ENCODE measurements at places on chromosomes 7 and 10. TPM values are rescaled to one million over a fixed set of nuclear protein-coding genes. Genes with fewer than 3 reads are reported as not detected.

- DNase-seq, result no peak
These were observed 139.1 kb upstream of the CTBP2 start for GRCh38 chr10:125299461-125299860.

DNA sequence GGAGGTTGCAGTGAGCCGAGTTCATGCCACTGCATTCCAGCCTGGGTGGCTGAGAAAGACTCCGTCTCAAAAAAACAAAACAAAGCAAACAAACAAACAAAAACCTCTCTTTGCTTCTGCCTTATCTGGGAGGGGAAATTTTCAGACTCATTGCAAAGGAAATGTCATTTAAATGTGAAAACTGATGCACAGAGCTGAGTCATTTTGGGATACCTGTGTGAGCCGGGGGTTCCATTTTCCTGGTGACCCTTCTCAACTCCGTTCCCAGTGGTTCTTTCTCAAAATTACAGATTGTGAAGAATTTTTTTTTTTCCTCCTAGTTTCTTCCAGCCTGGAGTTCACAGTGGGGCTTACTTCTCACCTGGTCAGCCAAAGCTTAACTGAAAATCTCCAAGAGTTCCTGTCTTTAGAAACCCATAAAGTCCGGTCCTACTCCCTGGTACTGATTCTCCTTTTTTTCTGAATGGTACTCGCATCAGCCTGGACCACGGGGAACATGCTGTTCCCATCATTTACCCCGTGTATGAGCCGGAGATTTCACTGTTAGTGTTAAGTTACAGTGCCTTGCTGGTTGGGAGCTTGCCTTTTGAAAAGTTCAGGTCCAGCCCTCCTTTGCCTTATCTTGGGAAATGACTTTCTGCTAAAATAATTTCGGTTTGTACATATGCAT is 56.9 kb downstream of the RBM20 start:
- DNase-seq, result no peak

DNA sequence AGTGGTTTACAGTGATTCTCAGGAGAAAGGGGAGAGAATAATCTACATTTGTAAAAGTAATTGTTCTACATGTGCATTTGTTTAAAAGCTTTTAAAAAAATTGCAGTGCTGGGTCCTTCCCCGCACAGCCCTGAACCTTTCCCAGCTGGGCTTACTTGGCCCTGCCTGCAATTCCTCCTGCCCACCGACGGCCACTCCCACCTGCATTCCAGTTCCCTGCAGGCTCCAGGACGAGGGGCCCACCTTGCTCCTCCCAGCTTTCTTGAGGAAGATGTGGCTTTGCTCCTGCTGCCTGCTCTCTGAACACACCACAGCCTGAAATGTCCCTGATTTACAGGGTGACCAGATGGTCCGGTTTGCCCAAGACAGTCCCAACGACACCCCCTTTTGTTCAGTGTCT is 222.7 kb downstream of the PRPF18 start:
- no peak for DNase-seq

DNA sequence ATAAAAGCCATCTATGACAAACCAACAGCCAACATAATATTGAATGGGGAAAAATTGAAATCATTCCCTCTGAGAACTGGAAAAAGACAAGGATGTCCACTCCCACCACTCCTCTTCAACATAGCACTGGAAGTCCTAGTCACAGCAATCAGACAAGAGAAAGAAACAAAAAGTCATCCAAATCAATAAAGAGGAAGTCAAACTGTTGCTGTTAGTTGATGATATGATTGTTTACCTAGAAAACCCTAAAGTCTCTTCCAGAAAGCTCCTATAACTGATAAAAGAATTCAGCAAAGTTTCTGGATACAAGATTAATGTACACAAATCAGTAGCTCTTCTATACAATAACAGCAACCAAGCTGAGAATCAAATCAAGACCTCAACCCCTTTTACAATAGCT is 285.1 kb upstream of the PHF14 start:
- DNase-seq, result no peak

- no peak for DNase-seq
These were observed 40.8 kb downstream of the RBM33 start for GRCh38 chr7:155685070-155685790.

GRCh38 chr7:134197345-134197744 is 70.2 kb downstream of the LRGUK start:
- DNase-seq, result no peak

DNA sequence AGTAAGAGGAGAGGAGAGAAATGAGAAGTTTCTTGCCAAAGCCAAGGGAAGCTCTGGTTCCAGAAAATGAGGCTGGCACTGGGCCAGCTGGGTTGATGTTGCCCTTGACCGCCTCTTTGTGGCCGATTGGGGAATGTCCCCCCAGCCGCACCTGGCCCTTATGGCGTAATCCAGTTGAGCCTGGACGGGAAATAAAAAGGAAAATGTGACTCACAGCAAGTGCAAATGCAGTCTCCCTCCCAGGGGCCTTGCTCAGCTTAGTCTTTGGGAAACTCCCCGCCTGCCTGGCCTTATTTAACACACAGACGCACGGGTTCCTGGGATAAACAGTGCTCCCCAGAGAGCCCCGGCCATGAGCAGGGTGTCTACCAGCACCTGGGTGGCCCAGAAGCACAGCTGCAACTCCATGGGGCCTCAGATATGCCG is 174.8 kb downstream of the KIAA1217 start:
- DNase-seq, result peak; percentile 98

DNA sequence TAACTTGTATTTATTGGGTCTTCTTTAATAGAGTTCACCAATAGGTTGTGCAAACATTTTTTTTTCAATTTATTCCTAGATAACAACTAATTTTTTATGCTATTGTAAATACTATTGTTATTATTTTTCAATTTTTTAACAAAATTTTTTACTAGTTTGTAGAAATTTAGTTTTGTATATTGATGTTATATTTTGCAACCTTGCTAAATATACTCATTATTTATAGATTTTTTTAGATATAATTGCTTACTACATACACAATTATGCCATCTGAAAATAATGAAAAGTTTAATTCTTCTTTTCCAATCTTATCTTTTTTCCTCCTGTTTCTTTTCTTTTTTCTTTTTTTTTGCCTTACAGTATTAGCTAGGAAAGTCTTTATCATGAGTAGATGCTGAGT is 216.9 kb downstream of the SLC25A13 start:
- DNase-seq, result no peak

- peak; percentile 39 for DNase-seq
These were observed 16.5 kb downstream of the KIF5B start for GRCh38 chr10:32039734-32040133.

- peak; percentile 66 for DNase-seq
These were observed 44.4 kb upstream of the TOMM7 start for GRCh38 chr7:22867003-22867402.

DNA sequence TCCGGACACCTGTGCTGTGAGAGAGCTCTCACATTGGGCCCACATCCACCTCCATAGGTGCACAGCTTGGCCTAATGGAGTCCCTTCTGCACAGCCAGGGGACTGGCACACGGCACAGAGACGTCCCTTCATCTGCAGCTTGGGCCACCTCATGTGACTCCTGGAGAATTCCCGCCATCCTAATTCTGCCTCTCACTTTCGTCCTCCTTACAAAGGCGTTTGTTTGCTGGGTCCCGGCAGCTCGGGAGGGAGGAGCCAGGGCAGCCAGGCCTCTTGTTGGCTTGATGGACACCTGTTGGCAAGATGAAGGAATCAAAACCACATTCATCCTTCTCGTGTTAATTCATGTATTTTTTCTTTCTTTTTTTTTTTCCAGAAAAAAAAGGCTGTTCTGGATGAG is 30.7 kb upstream of the TTYH3 start:
- DNase-seq, result no peak

DNA sequence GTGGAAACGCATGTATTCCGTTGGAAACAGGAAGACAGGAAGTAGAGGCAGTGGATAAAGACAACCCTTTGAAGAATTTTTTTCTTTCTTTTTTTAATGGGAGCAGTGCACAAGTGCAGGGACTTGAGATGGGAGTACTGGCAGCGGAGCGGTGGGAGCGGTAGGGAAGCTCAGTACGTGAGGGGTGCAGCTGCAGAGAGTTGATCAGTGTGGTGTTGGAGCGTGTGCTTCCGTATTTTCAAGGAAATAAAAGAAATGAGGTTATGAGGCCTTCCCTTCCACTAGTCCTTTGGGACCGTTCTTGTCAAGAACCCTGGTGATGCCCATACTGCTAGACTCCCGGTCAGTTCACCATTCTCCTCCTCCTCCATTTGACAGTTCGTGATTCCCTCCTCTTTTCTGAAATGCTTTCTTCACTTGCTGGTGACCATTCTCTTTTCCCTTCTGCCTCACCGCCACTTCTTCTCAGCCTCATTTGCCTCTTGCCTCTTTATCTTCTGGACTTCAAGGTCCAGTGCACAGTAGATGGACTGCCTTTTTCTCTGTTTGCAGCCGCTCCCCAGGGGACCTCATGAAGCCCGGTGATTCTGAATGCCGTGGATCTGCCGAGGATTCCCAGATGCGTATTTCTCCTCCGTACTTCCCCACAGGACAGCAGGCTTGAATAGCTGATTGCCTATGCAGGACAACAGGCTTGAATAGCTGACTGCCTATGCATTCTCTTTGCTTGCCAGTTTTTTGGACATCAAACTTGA is 39.1 kb upstream of the TMEM236 start:
- no peak for DNase-seq

DNA sequence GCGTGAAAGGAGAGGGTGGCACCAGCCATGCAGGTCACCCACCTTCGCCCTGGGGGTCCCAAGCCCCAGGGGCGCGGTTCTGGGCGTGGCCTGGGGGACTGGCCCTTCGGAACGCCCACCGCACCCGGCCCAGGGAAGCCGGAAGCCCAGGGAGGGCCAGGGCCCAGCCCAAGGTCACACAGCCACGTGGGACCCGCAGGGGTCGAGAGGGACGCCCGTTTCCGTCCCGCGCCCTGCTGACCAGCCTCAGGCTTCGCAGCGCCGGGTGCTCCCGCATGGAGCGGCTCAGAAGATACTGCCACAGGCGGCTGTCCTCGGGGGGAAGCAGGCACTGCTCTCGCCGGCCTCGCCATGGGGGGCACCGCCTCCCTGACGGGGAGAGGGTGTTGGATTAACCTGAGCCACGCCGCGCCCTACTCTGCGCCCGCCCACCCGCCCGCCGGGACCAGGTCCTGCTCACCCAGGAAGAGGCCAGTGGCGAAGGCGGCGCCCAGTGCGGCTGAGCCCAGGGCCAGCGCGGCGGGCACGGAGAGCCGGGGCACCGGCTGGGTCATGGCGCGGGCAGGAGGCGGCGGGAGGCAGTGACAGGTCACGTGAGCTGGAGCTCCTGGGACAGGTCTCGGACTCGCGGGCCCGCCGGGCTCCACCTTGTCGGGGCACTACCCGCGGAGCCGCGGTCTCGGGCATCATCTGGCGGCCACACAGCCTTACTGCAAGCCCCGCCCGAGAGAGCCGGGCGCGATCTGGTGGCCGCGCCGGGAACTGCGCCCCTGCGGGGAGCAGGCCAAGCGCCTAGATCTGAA is at the start of gene COMTD1:
Gene COMTD1, minus strand, starts transcription at position 583 of the 803 bp plus-strand sequence. Its CDS starts 29 bp downstream, at position 554.
- peak; percentile 83 for DNase-seq

GRCh38 chr10:118968482-118968881 is 61.0 kb upstream of the NANOS1 start:
- DNase-seq, result no peak

- no peak for DNase-seq
These were observed 7.4 kb upstream of the PFKFB3 start for GRCh38 chr10:6195376-6195775.

- DNase-seq, result no peak
These were observed 9.3 kb downstream of the CRYGN start for GRCh38 chr7:151430391-151431205.

GRCh38 chr10:71745664-71746250 is 26.2 kb upstream of the C10orf105 start:
- peak; percentile 77 for DNase-seq

DNA sequence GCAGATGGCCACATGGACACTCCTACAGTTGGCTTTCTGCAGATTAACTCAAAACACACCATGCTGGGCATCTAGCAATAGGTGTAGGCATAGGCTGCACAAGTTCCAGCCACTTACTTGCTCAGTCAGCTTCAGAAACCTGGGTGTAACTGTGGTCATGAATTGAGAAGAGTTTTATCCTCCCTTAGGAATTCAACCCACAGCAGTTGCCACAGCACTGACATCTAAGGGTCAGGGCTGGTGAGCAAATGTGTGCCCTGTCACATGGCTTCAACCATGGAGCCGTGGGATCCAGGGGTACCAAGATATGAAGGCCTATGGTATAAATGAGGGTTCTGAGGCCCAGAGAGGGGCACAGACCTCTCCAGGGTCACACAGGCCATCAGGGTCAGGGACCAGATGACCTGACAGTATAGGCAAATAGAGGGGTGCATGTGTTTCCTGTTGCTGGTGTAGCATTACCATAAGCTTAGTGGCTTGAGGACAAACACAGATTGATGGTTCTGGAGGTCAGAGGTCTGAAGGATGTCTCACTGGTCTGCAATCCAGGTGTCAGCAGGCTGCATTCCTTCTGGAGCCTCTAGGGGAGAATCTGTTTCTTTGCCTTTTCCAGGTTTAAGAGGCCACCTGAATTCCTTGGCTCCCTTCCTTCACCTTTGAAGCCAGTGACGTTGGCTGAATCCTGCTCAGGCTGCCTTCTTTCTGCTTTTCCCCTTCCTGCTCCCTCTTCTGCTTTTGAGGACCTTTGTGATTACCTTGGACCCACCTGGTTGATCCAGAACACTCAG is 24.1 kb downstream of the MINDY4 start:
- peak; percentile 81 for DNase-seq

GRCh38 chr7:103715376-103716120 is 269.5 kb upstream of the SLC26A5 start:
- peak; percentile 82 for DNase-seq

DNA sequence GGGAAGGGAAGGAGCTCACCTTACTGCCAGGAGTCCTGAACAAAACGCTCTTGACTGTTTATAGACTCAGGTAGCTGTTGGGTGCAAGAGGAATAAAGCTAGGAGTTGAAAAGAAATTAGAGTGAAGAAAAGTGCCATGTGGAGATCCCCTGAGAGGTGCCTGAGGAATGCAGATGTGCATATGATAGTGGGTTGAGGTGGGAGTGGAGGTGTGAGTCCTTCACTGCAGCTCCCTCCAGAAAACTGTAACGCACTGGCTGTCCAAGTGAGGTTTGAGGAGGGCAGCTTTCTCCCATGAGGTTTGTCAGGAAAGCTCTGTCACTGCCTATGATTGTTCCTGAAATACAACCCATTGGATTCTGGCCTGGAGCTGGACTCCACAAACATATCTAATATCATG is 904.8 kb upstream of the POT1 start:
- no peak for DNase-seq

- no peak for DNase-seq
These were observed 24.6 kb downstream of the SCRN1 start for GRCh38 chr7:29965030-29965429.

- peak; percentile 17 for DNase-seq
These were observed 133.1 kb downstream of the MYL10 start for GRCh38 chr7:101496017-101496416.

GRCh38 chr7:4775848-4776623 is 613 bp downstream of the AP5Z1 start:
- peak; percentile 32 for DNase-seq

- DNase-seq, result no peak
These were observed 568.2 kb downstream of the ANKRD7 start for GRCh38 chr7:118792682-118793081.

The SAP25 gene
- 0.21 TPM for total RNA-seq

The LIPF gene
- total RNA-seq, result 1.7 TPM

The SYCE1 gene
- not detected for total RNA-seq

The MALRD1 gene
- total RNA-seq, result not detected

The ZSCAN21 gene
- 25.2 TPM for total RNA-seq

The HYAL4 gene
- 0.21 TPM for total RNA-seq

The LRRC18 gene
- not detected for total RNA-seq

Data from myocyte (in vitro differentiated cells).